ENCODE measurements at places on chromosomes 7 and 10. TPM values are rescaled to one million over a fixed set of nuclear protein-coding genes. Genes with fewer than 3 reads are reported as not detected.

SKIDA1 gene
- 0.40 TPM for total RNA-seq

GTF2IRD1 gene
- 31.1 TPM for total RNA-seq

DNA sequence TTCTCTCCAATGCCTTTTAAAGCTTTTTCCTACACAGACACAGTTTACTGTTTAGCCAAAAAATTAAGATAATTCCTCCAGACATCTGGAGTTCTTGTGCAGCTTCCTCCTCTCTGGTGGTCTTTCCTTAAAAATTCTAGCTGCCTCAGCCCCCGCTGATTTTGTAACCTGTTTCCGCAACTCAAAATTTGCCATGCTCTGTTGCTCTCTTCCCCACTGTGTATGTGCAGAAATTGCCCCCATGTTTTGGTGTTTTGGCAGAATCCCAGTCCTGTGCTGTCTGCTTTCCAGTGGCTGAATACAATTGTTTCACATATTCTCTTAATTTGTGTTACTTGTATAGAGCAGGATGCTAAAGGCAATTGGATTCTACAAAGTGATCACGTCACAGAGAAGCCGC lies 151.7 kb upstream of the PRSS1 start:
- no peak for DNase-seq

- DNase-seq = no peak
These were observed 1.2 kb upstream of the IDI1 start for GRCh38 chr10:1050145-1050544.

DNA sequence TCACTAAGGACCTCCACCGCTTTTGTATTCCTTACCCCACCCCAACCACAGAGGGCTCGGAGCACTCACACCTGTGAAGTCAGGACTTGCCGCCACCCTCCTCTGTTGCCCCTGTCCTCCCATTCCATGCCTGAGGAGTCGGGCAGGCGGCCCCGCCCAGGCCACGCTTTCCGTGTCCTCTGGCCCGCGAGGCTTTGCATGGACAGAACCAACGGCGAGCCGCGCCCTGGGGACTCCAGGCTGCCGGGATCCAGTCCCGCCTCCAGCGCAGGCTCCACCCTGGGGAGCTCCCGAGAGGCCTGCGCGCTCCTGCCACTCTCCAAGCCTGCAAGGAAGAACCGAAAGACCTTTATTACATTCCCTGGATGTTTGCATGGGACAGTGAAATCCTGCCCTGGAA lies 366.4 kb upstream of the POM121L12 start:
- no peak for DNase-seq

GRCh38 chr10:112384141-112384540 lies 10.2 kb downstream of the ACSL5 start:
- no peak for DNase-seq

GRCh38 chr10:87519582-87519981 lies 14.9 kb downstream of the MINPP1 start:
- no peak for DNase-seq

- DNase-seq = no peak
These were observed 12.2 kb upstream of the HYCC1 start for GRCh38 chr7:23026164-23026563.

DNA sequence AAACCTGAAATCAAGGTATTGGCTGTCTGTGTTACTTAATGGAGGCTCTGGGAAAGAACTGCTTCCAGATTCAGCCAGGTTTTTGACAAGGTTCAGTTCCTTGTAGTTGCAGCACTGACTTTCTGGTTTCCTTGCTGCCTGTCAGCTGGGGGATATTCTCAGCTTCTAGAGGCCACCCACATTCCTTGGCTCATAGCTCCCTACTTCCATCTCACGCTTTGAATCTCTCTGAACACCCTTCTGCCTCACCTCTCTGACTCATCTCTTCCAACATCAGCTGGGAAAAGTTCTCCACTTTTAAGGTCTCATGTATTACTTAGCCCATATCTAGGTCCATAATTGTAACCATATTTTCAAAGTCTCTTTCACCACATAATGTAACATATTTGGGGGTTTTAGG lies 22.9 kb upstream of the GPR22 start:
- DNase-seq = no peak

- peak; percentile 29 for DNase-seq
These were observed 82.3 kb upstream of the ARID5B start for GRCh38 chr10:61819208-61819607.

DNA sequence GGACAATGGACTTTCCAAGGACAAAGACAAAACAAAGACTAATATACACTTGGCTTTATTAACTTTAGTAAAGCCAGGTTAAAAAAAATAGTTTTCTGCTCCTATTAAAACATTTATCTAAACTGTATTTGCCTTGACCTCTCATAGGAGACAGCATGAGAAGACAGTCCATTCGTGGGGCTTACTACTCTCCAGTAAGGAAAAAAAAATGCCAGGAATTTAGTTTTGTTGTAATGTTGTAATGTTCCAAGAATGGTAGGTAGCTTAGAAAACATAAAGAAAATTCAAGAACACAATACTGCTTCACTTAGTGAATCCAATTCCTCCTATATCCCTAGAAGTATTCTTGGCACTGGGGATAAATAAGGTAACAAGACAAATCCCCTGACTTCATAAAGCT lies 81.7 kb downstream of the KMT2C start:
- DNase-seq = no peak

GRCh38 chr7:155291045-155291530 lies 6.6 kb upstream of the INSIG1 start:
- peak; percentile 77 for DNase-seq

DNA sequence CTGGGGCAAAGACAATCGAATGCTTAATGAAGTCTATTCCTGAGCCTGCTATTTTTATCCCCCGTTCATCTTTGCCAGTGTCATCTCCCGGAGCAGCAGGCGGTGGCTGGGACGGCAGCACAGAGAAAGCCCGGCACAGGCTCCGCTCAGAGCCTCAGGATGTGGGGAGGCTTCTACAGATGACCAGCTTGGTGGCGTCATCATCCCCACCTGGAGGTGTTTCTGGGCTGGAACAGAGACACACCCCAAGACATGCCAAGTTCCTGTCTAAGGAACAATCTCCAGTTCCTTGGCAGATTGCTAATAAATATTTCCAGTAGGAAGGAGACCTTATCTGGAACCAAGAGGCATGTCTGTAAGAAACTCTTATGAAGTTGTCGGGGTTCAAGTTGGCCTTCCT lies 552.4 kb upstream of the MGMT start:
- DNase-seq = no peak

- DNase-seq = peak; percentile 51
These were observed 9.3 kb upstream of the TMEM270 start for GRCh38 chr7:73851410-73852338.

DNA sequence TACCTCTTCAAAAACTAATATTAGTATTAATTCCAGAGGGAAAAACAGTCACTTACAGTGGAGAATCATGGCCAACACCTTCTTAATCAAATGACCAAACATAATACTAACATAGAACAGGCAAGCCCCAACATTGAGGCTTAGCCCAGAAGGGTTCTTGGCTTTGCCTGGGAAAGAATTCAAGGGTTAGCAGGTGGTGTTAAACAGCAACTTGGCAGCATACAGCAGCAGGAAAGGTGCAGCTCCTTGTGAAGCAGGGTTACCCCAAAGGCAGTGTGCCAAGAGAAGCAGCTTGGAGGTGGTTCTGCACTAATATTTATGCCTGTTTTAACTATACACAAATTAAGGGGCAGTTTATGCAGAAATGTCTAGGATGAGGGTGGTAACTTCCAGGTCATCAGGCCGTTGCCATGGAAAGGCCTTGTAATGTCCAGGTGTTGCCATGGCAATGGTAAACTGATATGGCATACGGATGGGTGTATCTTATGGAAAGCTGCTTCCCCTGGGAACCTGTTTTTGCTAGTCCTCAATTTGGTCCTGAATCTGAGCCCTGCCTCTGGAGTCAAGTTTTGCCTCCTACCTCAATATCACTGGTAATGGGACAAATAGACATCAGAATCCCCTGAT lies 27.2 kb upstream of the BEND7 start:
- no peak for DNase-seq

DNA sequence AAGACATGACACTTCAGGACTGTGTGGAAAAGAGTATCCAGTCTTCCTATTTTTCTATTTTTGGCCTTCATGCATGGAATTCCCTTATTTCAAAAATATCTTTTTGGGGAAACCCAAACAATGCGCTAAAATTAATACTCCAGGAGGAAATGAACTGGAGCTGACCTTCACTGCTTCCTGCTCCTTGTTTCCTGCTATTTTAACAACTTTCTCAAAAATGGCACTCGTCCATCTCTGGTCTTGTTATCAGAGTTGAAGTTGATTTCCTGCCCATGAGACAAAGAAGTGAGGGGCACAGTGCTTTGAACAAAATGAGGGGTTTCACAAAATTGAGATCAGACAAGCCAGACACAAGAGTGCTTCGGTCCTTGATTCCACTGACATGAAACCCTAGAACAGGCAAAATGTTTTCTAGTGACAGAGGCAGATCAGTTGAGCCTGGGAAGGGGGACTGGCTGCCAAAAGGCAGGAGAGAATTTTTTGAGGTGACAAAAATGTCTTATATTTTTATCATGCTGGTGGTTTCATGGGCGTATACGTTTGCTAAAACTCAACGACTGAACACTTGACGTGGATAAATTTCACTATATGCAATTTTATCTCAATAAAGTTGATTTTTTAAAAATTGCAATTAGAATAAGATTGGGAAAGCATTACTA lies 193.2 kb downstream of the CREB5 start:
- DNase-seq = no peak

- peak; percentile 45 for DNase-seq
These were observed 1.8 kb downstream of the DDIT4 start for GRCh38 chr10:72275351-72276012.

GRCh38 chr7:143901332-143901667 lies 676 bp downstream of the TCAF1 start:
- no peak for DNase-seq

DNA sequence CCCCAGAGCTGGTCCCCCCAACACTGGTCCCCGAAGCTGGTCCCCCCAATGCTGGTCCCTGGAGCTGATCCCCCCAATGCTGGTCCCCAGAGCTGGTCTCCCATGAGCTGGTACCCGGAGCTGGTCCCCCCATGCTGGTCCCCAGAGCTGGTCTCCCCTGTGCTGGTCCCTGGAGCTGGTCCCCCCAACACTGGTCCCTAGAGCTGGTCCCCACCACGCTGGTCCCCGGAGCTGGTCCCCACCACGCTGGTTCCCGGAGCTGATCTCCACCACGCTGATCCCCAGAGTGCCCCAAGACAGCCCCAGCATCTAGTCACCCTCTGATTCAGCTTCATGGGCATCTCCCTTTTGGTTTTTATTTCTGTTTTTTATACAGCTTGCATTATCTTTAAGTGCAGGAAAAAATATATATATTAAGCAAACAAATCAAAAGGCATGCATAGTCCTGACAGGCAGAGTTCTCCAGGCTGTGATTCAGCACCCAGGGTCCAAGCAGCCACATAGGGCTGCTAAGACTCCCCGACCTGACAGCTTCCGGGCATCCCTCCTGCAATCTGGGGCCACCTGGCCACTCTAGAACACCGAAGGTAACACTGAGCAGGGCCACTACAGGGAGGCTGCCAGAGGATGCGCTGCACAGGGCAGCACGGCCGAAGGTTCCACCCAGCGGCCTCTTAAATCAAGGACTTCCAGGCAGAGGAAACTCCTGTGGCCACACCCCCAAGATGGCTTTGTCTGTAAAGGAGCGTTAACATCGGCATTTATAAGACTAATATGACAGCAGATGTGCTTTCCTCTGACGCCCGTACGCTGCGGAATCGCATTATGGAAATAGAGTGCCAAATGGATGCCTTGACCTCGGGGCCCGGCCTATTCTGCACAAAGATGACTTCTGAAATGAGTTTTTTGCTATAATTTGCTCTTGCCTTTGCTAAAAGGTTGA lies 215.0 kb downstream of the PTPRN2 start:
- DNase-seq = no peak

- no peak for DNase-seq
These were observed 42.1 kb downstream of the NEURL1 start for GRCh38 chr10:103535595-103535994.

- no peak for DNase-seq
These were observed 91.3 kb downstream of the PDGFA start for GRCh38 chr7:428387-428786.

GRCh38 chr10:96421995-96422394 lies 63.2 kb upstream of the OPALIN start:
- DNase-seq = no peak

- DNase-seq = no peak
These were observed 64.3 kb upstream of the CCDC6 start for GRCh38 chr10:59970396-59971368.

DNA sequence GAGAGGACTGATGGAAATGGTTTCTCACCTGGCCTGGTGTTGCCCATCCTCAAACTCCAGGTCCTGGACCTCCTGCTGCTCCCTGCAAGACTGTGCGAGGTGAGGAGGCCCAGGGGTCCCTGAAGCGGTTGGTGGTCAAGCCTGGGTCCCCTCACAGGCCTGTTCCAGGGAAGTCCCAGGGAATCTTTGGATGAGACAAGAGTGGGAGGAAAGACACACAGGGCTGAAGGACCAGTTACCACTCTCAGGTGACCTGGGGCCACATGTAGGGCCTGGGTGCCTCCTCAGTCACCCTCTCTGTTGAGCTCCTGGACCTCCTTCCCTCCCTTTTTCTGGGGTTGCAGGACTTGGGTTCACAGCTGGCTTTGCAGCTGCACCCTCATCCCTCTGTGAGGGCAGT lies 42.6 kb upstream of the CXCL12 start:
- no peak for DNase-seq

Measured in Calu3 (cell line).